ENCODE measurements at places on chromosomes 11 and 22. TPM values are rescaled to one million over a fixed set of nuclear protein-coding genes. Genes with fewer than 3 reads are reported as not detected.

Gene CCDC157
- 6.9 TPM for total RNA-seq

Gene OR52I2
- total RNA-seq: not detected

Gene APOL1
- 5.4 TPM for total RNA-seq

Gene MPZL2
- 32.7 TPM for total RNA-seq

Gene QSER1
- 54.4 TPM for total RNA-seq
